ENCODE measurements at places on chromosomes 12 and 14.

DNA sequence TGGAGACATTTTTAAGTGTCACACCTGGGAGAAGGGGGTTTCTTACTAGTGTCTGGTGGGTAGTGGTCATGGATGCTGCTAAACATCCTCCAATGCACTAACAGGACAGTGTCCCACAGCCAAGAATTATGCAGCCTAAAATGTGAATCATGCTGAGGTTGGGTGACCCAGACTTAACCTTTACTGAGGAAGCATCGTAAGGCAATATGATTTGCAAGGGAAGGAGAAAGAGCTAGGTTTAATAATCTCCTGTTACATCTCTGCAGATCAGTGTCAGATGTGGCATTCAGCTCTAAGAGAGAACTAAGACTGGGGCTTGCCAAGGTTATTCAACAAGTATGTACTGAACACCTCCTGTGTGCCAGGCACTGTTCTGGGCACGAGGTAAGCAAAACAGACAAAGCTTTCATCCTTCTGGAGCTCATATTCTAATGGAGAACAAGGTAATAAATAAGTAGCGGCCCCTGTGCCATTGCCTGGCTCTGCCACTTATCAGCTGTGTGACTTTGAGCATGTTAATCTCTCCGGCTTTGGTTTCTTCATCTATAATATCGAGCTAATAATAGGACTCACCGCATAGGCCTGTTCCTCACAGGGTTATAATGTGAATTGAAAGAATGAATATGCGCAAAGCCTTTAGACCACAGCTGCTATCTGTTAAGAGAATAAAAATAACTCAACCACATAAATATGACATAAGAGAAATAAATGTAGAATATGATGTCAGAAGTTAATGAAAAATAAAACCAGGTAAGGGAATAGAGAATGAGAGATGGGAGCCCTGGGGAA, 13.5 kb upstream of the GOLGA5 start:
- DNase-seq: no peak

DNA sequence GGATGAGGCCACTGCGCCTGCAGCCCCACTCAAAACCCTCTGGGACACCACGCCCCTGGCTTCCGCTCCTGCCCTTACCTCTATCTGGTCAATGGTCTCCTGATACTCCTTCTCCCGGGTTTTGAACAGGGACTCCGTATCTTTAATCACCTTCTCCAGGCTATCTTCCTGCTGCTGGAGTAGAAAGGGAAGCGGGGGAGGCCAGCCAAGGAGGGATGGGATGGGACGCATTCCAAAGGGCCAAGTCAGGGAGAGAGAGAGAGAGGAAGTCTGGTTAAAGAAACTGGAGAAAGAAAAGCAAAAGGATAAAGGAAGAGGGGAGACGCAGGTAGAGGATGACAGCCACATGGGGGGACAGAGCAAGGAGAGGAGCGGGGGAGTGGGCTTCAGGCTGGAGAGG, 7.9 kb downstream of the IFFO1 start:
- DNase-seq: no peak

- peak; percentile 59 for DNase-seq
These were observed 5.6 kb downstream of the FBXO33 start for GRCh38 chr14:39426605-39427004.

DNA sequence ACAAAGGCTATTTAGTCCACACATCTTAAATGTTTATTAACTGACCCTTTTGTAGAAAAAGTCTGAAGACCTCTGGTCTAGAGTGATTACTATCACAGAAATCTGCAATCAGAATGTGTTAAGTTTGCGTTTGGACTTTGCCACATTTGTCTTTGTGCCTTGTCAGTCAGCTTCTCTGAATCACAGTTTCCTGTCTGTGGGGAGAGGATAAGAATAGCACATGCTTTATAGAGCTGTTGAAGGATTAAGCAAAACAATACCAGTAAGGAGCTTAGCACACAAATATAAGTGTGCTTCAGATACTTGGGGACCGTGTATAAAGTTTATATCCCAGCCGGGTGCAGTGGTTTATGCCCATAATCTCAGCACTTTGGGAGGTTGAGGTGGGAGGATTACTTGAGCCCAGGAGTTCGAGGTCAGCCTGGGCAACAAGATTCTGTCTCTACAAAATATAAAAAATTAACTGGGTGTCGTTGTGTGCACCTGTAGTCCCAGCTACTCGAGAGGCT, 63.0 kb upstream of the BTG1 start:
- no peak for DNase-seq

DNA sequence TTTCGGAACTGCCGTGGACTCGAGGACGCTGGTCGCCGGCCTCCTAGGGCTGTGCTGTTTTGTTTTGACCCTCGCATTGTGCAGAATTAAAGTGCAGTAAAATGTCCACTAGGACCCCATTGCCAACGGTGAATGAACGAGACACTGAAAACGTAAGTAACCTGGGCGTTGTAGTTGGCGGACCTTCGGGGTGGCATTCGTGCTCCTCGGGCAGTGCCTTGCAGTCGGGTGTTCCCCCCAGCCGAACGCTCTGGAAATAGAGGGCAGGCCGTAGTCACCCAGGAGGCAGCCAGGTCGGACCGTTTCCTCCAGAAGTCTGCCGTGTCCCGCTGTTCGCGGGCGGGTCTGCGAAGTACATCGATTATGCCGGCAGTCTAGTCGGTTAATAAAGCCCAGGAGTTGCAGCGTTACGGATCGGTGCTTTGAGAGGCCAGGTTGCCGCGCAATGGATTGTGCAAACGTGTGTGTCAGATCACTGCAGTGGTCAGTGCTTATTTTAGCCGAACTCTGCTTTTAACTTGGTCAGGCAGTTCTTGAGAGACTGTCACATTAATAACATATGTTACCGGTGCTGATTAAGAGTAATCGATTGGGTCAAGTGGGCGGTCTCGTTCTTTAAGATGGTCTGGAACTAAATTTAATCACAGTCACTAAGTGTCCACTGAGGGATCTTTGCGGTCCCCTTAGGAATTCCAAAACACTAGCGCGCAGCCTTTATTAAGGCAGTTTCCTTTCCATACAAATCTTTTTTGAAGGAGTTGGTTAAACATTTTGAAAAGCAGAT, 906 bp downstream of the MARK3 start:
- peak; percentile 38 for DNase-seq

GRCh38 chr12:43758247-43758727, 303 bp downstream of the PUS7L start:
- peak; percentile 75 for DNase-seq

DNA sequence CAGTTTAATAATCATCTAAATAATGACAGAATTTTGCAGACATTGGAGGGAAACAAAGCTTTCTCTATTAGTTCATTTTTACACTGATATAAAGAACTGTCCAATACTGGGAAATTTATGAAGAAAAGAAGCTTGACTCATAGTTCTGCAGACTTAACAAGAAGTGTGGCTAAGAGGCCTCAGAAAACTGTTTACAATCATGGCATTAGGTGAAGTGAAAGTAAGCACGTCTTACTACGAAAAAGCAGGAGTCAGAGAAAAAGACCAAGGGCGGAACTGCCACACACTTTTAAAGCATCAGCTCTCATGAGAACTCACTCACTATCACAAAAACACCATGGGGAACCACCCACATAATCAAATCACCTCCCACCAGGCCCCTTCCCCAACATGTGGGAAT, 804.4 kb downstream of the FLRT2 start:
- DNase-seq: no peak
